Subcutaneous adipose tissue (tissue), 4 donors: ENCODE measurements at places on chromosomes 16 and 17. TPM values are rescaled to one million over a fixed set of nuclear protein-coding genes. Genes with fewer than 3 reads are reported as not detected.

KCNJ16 gene
- total RNA-seq, result 0.66 TPM

C17orf113 gene
- 0.17 TPM for total RNA-seq

HOXB2 gene
- total RNA-seq, result 15.1 TPM

SENP3 gene
- total RNA-seq, result 64.7 TPM

ATP2A3 gene
- total RNA-seq, result 7.5 TPM

PYDC1 gene
- total RNA-seq, result not detected

TMEM92 gene
- total RNA-seq, result not detected

SBK1 gene
- total RNA-seq, result not detected

RAMP2 gene
- total RNA-seq, result 140 TPM

CCDC78 gene
- total RNA-seq, result 2.5 TPM

TBC1D3I gene
- not detected for total RNA-seq

CIITA gene
- 65.0 TPM for total RNA-seq

ZNF75A gene
- total RNA-seq, result 15.4 TPM

HDAC5 gene
- total RNA-seq, result 30.4 TPM

ARL6IP1 gene
- total RNA-seq, result 393 TPM

FBXL16 gene
- not detected for total RNA-seq

NME1 gene
- 24.3 TPM for total RNA-seq

TBL3 gene
- 29.8 TPM for total RNA-seq

LAT gene
- total RNA-seq, result 5.3 TPM

KRT33B gene
- not detected for total RNA-seq

VTN gene
- 0.85 TPM for total RNA-seq

FOXC2 gene
- total RNA-seq, result not detected

MILR1 gene
- total RNA-seq, result 39.6 TPM

GPR179 gene
- total RNA-seq, result not detected

TEKT5 gene
- 0.94 TPM for total RNA-seq

CDRT15L2 gene
- total RNA-seq, result not detected

KIF19 gene
- 0.49 TPM for total RNA-seq

PRSS22 gene
- not detected for total RNA-seq

GPR142 gene
- total RNA-seq, result not detected

BCAR1 gene
- 17.6 TPM for total RNA-seq

TGFB1I1 gene
- total RNA-seq, result 12.6 TPM

SYNGR3 gene
- total RNA-seq, result not detected

GEMIN4 gene
- total RNA-seq, result 17.3 TPM

ABR gene
- 53.8 TPM for total RNA-seq

WNT9B gene
- not detected for total RNA-seq

CNTD1 gene
- 0.44 TPM for total RNA-seq

KCNH6 gene
- not detected for total RNA-seq

TP53TG3B gene
- total RNA-seq, result not detected
